ENCODE measurements at places on chromosomes 7 and 10.

GRCh38 chr7:82319674-82320118, 123.9 kb downstream of the CACNA2D1 start:
- no peak for DNase-seq

GRCh38 chr7:76428868-76429805, 4.4 kb downstream of the ZP3 start:
- no peak for DNase-seq

- no peak for DNase-seq
Measured at GRCh38 chr7:157751951-157752673, 415.3 kb downstream of the DNAJB6 start.

GRCh38 chr7:42580061-42580460, 331.8 kb downstream of the C7orf25 start:
- no peak for DNase-seq

DNA sequence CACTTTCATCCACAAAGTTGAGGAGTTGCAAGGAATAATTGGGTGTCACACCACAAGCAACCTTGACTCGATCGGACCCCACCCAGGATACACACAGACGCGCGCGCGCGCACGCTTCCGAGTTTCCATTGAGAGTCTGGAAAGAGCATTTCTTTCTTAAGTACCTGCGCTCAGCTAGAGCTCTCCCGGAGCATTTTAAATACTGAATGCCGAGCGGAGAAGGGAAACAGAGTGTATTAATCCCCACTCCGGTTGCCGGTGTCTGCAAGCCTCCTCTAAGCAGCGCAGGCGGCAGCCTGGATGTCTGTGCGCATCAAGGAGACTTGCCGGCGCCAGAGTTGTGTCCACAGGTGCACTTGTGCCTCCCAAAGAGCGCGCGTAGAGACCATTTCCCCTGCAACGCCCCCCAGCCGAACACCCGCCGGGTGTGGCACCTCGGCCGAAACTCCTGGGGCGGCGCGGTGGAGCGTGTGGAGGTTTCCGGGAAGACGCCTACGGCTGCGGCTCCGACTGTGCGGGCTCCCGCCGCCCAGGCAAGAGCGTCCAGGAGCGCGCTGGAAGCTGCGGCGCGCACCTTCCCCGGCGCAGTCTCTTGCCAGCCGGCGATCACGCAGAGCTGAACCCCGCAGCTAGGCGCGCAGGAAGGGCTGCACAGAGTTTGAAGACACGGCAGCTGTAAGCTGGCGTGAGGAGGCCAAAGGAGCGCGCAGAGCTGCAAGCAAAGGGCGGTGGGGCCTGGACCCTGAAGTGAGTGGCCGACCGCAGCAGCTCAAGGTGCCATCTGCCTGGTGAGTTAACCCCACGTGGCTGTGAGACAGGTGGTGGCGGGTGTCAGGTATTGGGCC, 1.1 kb upstream of the FEZF1 start:
- DNase-seq, result no peak

GRCh38 chr7:37196676-37197075, 252.0 kb downstream of the ELMO1 start:
- DNase-seq, result no peak

DNA sequence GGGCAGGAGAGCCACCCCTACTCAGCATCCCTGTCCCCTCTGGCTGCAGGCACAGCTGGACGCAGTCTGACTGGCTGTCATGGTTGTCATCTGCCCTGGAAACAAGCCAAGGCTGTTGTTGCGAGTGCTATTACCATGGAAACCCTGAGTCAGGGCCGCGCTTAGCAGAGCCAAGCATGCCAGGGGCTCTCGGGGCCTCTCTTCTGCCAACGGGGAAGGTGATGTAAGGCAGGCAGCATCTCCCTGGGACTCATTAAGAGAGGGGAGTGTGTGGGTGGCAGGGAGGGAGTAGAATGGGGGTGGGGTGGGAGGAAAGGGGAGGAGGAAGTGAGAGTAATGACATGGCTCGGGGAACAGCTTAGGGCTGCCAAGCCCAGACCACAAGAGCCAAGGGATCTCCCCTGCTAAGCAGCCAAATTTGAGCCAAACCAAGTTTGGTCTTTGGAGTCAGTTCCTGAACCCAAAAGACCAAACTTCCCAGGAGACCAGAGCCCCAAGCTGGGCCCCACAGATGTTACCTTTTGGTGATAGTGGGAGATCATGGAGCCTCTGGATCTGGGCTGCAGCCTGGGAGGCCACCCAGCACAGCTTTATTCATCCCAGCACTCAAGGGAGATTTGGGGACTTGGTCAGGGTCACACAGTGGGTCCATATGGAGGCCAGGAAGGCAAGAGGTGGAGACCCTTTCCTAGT, 67.6 kb downstream of the TMEM130 start:
- peak; percentile 51 for DNase-seq

- DNase-seq, result peak; percentile 69
Measured at GRCh38 chr10:46787321-46787615, 124.0 kb upstream of the PTPN20 start.

GRCh38 chr7:81666209-81666608, 103.6 kb downstream of the HGF start:
- DNase-seq, result no peak

Data from activated CD4-positive, alpha-beta T cell treated with anti-CD3 and anti-CD28 coated beads, Interleukin-2, amount 50 U/mL, for 16 hours (primary cell).